Activated CD8-positive, alpha-beta T cell treated with anti-CD3 and anti-CD28 coated beads for 36 hours (primary cell): ENCODE measurements at places on chromosomes 7 and 10.

- DNase-seq, result peak; percentile 53
These were observed 422.7 kb downstream of the SORCS3 start for GRCh38 chr10:105063796-105064195.

DNA sequence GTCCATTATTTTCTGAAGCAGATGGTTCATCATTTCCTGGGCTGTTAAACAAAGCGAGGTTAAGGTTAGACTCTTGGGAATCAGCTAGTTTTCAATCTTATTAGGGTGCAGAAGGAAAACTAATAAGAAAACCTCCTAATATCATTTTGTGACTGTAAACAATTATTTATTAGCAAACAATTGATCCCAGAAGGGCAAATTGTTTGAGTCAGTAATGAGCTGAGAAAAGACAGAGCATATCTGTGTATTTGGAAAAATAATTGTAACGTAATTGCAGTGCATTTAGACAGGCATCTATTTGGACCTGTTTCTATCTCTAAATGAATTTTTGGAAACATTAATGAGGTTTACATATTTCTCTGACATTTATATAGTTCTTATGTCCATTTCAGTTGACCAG, 10.1 kb downstream of the BUB3 start:
- no peak for DNase-seq

DNA sequence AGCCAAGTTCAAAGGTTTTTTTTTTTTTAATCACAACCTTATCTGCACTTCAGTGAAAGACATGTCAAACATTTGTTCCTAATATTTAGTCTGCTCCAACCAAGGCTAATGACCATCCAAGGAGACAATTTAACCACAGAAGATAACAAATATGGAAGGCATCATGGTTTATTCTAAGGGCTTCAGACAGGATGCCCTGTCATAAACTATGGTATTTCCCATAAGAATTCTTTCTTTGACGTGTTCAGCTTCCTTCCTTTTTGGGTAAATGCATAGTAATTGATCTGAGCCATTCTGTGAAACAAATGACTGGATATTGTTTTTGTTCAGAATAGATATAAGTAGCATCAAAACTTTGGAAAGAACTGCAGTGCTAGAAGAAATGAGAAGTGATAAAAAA, 326.5 kb upstream of the AOAH start:
- DNase-seq, result no peak

DNA sequence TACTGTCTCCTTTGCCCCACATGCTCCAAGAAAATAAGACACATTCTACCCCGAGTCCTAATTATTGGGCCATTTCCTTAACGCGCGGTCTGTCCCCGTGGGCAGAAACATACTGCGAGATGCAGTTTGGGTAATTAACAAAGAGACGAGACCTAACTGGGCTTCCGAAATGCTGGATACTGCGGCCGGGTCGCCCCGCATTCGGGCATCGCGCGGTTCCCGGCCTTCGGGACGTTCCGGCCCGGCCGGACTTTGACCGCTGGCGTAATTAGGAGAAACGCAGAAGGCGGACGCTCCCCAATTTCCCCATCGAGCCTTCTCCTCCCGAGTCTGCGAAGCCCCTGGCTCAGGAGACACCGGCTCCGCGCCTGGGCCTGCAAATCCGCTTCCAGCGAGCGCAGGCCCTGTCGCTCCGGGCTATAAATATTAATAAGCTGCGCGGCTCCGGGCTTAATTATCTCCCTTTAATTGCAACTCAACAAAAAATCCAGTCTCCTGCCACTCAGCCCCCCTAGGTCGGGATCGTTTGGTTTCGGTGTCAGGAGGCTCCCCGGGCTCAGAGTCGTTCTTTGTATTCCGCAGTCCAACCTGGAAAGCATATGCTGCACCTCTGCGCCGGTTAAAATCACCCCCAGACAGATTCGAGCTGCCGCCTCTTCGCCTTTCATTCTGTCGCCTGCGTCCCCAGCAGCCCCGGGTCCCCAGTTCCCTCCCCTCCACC, 131.5 kb downstream of the SPAG6 start:
- peak; percentile 13 for DNase-seq

DNA sequence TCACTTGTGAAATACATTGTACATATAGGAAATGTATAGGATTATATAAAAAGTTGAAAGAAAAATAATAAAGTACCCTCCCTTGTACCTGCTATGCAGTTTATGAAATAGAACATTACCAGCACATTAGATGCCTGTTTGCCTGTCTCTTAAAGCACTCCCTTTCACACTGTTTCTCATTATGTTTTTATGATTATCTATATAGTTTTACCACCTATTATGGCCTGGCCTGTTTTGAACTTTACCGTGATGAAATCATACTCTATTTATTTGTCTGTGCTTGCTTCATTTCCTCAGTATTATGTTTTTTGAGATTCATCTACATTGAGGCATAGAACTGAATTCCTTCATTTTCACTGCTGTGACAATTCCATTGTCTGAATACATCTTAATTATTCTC, 41.1 kb downstream of the DGKB start:
- DNase-seq, result no peak

- no peak for DNase-seq
These were observed 64.9 kb downstream of the TBXAS1 start for GRCh38 chr7:139893999-139894398.

DNA sequence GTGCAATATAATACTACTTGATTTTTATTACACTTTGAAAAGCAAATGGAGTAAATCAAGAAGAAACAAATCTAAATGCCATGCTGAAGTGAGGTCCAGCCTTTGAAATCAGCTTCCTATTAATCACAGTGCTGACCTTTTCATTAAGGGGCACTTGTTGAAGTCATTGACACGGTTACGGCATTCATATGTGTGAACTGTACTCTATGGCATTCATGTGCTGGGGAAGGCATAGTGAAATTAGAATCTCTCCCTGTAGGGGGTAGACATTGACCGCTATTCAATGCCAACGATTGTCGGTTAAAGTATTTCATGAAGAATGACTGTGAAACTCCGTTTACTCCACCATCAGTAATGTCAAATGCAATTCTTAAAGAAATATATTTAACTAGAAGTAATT, 296.1 kb upstream of the SEMA3A start:
- DNase-seq, result no peak

DNA sequence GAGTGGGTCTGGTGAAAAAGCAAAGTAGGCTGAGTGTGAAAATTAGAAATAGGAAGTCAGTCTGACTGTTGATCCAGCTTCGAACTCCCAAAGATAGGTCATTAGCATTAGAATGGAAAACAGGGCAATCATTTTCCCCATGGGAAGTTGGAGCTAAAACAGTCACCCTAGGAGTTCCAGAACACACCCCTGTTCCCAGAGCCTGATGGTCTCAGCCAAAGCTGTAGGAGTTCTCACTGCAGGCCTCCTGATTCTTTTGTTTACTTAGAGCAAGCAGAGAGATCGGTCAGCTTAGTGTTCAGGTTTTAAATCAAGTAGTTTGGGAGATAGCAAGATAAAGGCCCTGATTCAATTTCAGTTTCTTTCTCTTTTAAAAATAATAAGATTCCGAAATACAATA, 28.8 kb upstream of the JCAD start:
- no peak for DNase-seq

GRCh38 chr10:78382772-78383171, 349.1 kb downstream of the RPS24 start:
- DNase-seq, result no peak

DNA sequence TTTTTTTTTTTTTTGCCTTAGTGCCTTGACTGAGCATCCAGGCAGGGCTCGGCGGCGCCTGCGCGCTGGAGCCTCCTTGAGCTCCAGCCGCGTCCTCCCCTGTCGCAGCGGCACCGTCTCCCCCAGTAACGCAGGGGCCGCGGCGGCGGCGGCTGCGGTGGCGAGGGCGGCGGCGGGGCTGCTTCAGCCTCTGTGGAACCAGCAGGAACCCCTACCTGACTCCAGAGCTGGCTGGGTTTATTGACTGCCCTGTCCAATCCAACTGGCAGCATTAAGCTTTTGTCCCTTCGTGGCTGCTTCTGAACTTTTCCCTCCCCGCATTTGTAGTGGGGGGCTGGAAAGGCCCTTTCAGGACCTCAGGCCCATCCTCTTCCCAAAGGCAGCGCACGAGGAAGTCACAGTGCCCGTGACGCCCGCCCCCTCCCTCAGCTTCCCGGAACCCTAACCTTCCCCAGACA, at the start of gene GPR85:
Gene GPR85 (minus strand): TSS at position 397 of the 458 bp plus-strand sequence. CDS start 2,106 bp downstream, outside the sequence.
- DNase-seq, result peak; percentile 43

DNA sequence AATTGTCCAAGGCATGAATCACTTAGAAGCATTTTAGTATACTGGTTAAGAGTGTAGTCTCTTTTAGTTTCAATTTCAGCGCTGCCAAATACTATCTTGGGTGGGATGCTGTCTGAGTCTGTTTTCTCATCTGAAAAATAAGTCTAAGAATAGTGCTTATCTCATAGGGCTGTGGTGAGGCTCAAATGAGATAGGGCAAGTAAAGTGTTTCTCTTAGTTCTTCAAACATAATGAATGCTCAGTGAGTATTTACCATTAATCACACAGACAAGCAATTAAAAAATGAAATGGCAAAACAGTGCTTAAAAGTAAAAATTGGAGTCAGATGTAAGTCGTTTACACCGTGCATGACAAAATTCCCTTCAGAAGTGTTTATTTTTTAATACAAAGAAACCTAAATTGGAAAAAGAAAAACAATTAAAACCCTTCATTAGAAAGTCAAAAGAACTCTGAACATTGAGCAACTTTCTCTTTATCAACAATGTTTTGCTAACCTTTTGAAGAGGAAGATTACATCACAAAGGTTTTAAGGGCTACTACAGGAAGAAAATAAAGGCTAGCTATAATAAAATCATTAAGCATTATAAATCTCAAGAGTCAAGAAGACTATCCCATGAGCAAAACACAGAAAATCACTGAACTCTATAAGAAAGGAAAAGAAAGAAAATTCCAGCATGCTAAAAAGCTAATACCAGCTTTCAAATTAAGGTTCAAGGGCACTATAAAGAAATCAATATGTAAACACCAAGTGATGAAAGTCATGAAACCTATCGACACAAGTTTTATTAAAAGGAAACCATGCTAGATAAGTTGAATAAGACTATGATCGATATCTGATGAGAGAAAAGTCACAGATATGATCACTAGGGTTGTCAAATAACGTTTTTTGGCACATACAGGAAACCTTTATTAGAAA, 45.6 kb upstream of the C1GALT1 start:
- no peak for DNase-seq

DNA sequence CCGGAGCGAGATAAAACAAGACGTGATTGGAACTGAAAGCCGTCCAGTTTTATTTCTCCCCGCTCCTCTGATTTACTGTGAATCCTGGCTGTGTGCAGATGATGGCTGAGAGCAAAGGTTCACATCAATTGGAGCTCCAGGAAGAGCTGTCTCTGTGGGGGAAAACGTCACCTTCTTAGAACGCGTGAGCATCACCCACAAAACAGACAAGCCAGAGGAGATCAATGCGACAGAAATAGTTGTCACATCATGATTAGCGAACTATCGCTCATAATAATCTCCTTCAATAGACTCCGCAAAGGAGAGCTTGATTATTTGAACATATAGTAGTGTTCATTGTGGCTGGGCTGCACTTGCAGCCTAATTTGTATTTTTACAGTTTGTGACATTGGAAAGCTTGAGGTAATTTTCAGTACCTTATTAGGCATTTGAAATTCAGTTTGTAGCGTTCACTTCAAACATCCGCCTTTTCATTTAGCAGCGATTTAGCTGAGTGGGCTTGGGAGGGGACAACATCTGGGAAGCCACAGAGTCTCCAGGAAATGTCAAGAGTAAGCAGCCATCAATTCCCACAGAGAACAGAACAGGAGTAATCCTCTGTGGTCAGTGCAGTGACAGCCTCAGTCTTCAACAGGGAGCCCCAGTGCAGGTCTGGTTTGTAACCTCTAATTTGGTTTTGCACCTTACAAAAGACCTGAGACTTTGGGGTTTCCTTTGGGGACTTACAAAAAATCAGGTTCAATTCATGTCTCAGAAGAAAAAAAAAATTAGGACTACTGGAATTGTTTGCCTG, 276.8 kb upstream of the PFKP start:
- DNase-seq, result no peak

DNA sequence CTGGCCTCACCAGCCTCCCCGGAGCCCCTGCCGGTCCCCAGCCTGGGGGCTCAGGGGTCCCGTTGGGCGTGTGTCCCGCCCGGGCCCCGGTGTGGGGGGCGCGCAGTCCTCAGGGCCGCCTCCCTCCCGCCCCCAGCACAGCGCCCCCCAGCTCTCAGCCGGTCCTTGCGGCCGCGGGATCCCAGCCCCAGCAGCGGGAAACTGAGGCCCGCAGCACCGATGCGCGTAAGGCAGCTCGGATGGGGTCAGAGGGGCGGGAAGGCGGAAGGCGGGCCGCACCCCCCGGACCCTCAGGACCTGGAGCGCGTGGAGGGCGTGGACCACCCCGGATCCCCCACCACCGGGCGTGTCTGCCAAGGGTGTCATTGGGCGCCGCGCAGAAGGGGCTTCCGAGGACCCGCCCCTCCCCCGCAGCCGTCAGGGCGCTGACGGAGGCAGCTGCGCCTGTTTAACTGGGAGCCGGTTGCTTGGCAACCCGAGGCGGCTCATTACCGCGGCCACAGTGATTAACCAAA, 14.9 kb downstream of the UNCX start:
- no peak for DNase-seq

DNA sequence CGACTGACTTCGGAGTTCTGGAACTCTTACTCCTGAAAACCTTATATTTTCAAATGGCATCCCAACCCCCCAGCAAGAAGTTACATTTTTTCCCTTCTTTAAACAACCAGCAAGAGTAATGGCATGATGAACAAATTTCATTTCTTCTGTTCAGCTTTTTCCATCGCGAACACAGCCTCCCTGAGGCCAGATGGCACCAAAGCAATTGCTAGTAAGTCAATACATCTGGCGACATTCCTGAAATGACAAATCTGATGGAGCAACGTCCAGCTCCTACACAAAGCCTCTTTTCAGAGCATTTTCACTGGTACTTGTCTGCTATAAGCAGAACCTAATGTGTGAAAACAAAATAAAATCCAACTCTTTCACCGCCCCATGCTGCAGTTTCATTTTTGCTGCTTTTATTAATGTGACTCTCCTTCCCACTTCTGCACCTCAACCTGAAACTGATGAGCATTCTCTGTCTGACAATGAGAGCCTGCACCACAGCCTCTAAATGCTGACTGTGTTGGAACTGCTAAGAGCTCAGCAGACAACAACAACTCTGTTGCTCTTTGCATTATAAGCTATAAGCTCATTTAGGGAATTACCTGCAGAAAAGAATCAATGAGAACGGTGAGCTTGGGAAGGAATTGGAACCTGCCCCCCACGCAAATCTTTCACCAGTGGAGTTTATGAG, 229.8 kb downstream of the FGFR2 start:
- DNase-seq, result no peak
